ENCODE measurements at places on chromosomes 2 and 18.

DNA sequence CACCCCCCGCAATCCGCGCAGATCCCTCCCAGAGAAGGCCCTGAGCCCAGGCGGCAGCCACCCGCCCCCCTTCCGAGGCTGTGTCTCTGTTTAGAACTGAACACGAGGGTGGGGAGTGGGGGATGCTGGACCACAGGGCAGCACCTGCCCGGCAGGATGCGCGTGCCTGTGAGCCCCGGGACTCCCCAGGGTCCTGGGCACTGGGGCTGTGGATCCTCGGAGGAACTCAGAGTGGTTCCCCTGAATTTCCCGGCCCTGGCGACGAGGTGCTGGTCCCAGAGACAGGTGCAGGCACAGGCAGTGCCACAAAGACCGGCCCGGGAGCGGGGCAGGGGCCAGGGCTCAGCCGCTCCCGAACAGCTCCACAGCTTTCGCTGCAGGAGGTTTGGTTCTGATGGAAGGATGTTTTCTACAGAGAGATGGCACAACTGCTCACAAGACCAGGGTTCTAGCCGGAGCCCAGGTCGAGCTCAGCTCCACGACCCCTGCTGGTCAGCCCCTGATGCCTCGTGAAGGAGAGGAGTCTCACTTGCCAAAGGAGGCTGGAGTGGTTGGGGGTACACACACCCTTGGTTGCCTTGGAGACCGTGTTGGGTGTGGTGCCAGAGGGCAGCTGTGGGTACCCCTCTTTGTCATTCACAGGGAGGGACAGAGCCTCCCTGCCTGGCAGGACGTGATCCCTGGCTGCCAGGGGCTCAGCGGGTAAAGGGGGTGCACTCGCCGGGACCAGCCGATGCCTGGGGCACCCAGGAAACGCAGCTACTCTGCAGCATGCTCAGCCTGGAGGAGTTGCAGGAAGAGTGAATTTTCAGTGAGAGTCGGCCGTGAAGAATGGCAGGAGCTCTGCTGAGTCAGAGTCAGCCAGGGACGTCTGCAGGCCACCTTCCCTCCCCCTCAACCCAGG lies 4.4 kb upstream of the NEU4 start:
- no peak for DNase-seq

DNA sequence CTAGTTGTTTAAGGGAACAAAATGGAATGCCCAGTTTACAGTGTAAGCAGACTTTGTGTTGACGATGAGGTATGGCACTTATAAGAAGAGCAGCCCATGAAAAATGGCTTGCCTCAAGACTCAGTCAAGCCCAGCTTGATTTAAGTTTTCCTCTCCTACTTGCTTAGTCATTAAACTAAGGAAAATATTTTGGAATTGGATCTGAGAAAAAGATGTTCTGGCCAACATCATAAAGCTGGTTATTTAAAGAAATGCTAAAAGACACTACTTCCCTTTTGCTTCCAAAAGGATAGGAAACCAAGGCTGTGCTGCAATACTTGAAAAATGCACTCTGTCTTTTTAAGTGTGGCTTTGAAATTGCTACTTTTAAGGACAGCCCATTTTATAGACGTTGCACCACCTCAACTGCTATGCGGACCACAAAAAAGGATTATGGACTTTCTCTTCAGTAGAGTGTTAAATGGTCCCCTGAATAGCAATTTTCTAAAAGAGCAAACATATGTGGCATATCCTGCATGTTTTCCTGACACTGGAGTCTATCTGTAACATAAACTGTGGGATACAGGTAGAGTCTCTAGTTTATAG lies 32.1 kb downstream of the CCDC141 start:
- DNase-seq, result no peak

DNA sequence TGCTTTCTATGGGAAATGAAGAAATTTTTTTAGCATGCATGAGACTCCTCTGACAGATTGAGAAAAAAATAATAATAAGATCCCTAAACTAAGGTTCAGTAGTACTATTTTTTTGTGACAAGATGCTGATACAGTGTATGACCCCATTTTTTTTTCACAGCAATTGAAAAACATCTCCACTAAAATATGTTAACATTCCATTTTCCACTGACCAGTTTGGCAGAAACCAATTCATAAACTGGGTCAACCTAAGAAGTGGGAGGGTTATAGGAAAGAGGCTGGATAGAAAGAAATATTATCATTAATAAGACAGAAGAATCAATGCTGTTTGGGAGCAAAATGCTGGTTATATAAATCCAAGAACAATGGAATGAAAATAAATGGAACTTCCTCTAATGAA lies 182.7 kb downstream of the ANTXR1 start:
- DNase-seq, result no peak

DNA sequence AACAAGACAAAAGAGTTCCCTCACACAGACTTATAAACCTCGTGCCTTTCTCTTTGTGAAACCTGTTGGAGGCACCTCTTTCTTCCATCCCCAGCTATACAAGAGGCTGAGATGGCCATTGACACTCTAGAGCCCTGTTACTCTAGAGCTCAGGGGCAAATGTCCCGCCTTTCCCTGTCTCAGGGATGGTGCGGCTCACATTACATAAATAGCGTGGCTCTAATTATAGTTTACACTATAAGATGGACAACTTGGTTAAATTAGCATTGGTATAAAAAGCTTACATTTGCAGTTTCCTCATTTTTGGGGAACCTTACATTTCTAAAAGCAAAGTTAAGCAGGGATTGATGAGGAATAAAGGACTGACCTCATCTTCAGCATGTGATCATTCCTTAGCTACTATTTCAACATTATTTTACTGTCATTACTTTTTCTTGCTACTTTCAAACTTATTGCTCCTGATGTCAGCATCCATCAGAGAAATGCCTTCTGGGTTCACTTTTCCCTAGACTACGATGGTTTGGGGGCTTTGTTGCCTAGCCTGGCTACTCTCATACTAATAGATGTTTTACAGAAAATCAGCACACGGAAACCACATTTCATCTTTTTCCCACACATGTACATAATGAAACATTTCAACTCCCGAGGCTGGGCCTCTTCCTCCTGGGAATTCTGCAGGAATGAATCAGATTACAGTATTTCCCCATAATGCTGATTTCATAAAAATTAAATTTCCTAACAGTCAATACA lies 40.4 kb downstream of the FTCDNL1 start:
- no peak for DNase-seq

DNA sequence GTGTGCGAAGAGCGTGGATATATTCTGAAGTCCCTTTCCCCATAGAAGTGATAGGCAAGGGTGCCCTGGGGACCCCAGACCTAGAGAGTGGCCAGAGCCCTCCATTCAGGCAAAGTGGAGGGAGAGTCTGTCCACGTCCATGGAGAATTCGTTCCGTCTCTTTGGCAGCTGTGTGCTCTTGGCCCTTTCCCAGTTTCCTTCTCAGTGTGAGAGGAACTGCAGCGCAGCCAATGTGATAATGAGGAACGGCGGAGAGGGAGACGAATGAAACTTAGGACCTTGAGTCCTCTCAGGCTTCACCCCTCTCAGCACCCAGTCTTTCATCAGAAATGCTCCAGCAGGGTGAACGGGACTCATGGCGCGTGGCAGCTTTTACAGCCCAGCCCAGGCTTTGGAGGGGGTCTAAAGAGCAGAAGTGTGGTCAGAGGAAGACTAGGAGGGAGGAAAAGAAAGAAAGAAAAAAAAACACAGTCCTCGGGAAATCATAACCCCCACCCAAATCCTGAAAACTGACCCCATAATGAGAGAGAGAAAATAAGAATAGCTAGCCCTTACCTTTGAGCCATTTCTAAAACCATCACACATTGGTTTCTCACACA lies 95.0 kb upstream of the RIOK3 start:
- no peak for DNase-seq

- DNase-seq, result no peak
These were observed 150.7 kb downstream of the DYSF start for GRCh38 chr2:71603851-71604725.

GRCh38 chr2:205370726-205371125 lies 311.6 kb upstream of the NRP2 start:
- DNase-seq, result no peak

DNA sequence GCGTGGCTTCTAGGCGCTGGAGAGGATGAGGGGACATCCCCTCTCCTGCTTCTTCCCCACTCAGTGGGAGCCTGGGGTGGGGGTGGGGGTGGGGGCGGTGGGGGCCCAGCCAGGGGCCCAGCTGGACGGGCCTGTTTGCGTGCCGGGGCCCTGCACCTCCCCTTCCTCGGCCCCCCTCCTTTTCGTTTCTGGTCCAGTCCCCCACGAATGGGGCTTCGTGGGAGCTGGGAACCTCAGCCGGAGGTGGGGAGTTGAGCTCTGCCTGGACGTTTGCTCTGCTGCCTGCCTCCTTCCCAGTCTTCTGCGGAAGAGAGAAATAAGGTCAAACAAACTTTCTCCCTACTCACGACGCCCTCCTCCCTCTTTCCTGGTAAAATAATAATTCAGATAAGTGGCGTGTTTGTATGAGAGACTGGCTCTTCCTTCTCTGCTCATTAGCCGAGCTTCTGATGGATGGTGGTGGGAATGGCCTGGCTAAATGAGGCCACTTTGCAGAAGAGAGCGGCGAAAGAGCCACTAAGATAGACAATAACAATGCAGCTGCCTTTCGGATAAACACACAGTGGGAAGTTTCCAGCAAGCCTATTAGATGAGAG lies 782 bp downstream of the MTA3 start:
- DNase-seq, result no peak

- DNase-seq, result no peak
These were observed 711.9 kb downstream of the SUCLG1 start for GRCh38 chr2:83747141-83747540.

DNA sequence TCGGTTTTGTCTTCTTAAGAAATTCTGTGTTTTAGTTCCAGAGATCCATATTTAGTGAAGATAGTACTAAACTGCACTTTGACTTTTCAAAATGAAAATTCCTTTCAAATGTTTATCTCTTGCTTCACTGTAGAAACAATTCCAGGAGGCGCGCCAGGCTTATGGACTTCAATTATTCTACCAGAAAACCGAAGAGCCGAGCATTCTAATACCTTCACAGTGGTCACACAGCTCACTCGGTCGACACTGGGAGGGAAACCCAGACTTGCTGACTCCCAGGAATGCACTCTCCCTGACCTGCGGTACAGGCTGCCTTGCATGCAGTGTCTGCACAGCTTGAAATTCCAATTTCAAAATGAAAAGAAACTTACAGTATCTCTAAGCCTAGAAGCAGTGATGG lies 119.9 kb upstream of the PIEZO2 start:
- no peak for DNase-seq

GRCh38 chr2:178163395-178163794 lies 30.9 kb upstream of the OSBPL6 start:
- no peak for DNase-seq

- no peak for DNase-seq
These were observed 53.1 kb downstream of the NTSR2 start for GRCh38 chr2:11616851-11617415.

DNA sequence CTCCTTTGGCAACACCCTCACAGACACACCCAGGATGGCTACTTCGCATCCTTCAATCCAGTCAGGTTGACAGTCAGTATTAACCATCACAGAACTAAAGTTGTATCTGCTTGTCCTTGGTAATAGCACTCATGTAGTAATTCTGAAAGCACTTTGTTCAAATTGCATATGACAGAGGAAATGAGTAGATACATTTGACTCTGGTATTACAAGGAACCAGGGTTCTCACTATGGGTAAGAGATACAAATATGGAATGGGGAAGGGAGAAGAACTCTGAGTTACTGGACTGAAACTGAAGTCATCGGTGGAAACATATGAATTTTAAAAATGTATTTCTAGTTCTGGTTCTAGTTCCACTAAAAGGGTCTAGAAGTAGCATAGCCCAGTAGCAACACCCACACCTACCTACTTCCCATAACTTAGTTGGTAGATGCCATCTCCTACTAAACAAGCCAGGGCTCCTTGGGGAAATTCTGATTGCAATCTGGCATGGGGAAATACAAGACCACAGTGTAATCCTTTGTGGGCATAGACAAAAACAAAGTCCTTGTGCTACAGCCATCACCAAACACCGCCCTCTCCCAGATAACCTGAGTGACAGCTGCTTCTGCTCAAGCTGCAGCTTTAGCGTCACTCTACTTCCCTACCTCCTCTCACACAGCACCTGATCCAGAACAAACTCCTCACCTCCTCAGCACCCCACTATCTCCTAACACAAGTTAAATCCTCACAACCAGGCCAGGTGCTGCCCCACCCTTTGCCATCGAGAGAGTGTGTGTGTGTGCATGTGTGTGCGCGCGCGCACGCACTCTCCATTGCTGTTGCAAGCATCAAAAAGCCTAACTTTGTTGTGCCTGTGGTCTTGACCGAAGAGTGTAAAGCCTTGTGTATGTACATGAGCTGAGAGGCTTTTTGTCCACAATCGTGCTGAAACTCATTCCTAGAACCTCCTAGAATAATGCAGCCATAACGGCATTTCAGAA lies 31.4 kb upstream of the CD226 start:
- DNase-seq, result no peak

DNA sequence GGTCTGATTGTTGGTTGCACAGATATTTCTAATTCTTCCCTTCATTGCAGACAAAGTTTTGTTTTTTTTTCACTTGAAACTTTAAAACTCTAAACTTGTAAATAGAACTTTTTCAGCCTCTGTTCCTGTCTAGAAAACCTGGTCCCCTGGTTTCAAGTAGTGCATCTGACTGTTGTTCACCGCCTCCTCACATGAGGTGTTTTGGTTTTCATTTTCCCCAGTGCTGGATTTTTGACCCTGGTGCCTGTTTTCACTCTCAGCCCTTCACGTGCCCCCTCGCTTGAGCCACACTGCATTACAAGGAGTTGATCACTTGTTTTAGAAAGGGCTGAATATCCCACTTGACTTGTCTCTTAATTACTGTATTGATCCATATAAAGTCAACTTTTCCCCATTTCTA lies 100.1 kb downstream of the TMEM185B start:
- DNase-seq, result no peak

DNA sequence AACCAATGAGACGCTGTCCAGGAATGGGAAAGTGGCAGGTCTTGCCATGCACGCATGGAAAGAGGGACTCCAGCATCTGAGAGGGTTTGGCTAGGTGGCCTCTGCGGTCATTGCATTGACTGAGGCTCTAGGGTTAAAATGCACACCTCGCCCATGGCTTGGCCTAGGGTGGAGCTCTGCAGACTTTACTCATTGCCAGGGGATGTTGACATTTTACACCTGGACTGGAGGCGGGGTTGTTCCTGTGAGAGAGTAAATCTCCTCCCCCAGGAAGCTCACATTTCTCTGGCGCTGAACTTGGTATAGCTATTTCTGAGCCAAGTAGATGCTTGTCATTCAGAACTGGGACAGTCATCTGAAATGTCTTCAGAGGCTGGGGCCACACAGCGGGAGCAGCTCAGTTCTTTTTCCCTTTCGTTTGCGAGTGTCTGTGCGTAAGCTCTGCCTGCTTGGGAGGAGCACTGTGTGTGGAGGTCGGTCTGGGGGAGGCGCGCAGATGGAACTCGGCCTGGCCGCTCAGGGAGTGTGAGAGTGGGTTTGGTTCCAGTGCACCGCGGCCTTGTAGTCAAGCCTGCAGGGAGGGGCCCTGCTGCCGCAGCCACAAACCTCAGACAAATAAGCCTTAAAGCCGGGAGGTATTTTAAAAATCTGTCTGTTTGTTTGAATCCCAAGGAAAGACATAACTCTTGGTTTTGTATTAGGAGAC lies 76.5 kb downstream of the LPIN1 start:
- no peak for DNase-seq

DNA sequence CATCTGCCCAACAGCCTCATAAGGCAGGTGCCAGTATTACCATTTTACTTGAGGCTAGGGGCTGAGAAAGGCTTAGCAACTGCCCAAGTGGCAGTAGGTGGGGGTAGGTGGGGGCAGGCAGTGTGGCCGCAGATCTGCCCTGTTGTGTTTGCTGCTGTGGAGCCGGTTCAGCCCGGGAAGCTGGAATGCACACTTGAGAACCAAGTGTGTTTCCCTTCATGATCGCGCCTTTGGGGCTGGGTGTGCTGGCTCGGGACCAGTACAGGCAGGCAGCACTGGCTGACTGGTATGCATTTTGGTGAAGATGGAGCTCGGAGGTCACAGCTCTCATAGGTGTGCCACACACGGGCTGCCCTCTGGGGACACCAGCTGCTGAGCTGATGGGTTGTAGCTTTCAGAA lies 85.1 kb downstream of the CABLES1 start:
- no peak for DNase-seq
